ENCODE measurements at places on chromosomes 7 and 10. TPM values are rescaled to one million over a fixed set of nuclear protein-coding genes. Genes with fewer than 3 reads are reported as not detected.
A peak's percentile ranks its signal among the peaks of the same experiment; 100 is the strongest.

DNA sequence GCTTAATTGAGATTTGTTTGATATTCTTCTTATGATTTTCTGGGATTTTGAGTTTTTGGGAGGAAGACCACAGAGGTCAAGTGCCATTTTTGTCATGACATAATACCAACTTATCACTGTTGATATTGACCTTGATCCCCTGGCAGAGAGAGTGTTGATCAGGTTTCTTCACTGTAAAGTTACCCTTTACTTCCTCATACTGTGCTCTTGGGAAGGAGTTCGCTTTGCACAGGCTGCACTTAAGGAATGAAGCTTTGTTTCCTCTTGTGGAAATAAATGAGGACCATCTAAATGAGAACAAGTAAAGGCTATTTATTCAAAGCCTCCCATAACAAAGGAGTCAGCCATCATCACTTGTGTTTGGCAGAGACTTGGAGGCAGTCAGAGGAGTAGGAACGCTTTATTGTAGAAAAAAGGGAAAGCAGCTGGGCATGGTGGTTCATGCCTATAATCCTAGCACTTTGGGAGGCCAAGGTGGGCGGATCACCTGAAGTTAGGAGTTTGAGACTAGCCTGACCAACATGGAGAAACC is 16.1 kb downstream of the ST7 start:
- H3K27ac ChIP-seq: no peak overlapping the region
- H3K27me3 ChIP-seq: no peaks in the 10 kb centered on the region
- no peak for DNase-seq
- peaks cover 17% of the 10 kb centered on the region for H3K4me1 ChIP-seq
- H3K36me3 ChIP-seq: peaks cover 3% of the 10 kb centered on the region

- no peaks in the 10 kb centered on the region for H3K27me3 ChIP-seq
- H3K4me3 ChIP-seq: no peak overlapping the region
- DNase-seq: no peak
- peaks cover 21% of the 10 kb centered on the region for H3K4me1 ChIP-seq
Measured at GRCh38 chr10:119306514-119306951, 99.2 kb downstream of the GRK5 start.

- H3K27ac ChIP-seq: no peak overlapping the region
- no peak for DNase-seq
- no peaks in the 10 kb centered on the region for H3K36me3 ChIP-seq
- no peak overlapping the region for H3K4me3 ChIP-seq
Measured at GRCh38 chr7:42138691-42139090, 98.3 kb downstream of the GLI3 start.

- H3K27me3 ChIP-seq: no peaks in the 10 kb centered on the region
- no peak overlapping the region for H3K4me3 ChIP-seq
- no peaks in the 10 kb centered on the region for H3K36me3 ChIP-seq
- H3K4me1 ChIP-seq: no peaks in the 10 kb centered on the region
- H3K27ac ChIP-seq: no peak overlapping the region
- DNase-seq: no peak
Measured at GRCh38 chr10:86064219-86064618, 302.4 kb downstream of the GRID1 start.

The CACUL1 gene
- total RNA-seq: 52.7 TPM

DNA sequence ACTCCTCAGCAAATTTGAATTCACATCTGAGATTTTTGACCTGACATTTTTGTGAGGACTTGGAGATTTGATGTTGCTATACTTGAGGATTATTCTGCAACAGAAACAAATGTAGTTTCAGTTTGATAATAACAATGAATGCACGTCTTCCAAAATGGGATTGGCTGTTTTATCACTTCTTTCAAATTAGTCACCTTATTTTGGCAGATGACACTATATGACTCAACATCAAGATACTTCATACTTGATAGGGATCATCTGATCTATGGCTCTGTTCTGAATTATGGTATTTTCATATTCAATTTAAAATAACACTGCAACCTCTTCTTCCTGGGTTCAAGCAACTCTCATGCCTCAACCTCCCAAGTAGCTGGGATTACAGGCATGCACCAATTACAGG is 24.2 kb downstream of the ARL5B start:
- H3K27ac ChIP-seq: no peak overlapping the region
- no peaks in the 10 kb centered on the region for H3K4me1 ChIP-seq
- no peak for DNase-seq
- H3K36me3 ChIP-seq: no peaks in the 10 kb centered on the region
- no peak overlapping the region for H3K4me3 ChIP-seq
- no peaks in the 10 kb centered on the region for H3K27me3 ChIP-seq

DNA sequence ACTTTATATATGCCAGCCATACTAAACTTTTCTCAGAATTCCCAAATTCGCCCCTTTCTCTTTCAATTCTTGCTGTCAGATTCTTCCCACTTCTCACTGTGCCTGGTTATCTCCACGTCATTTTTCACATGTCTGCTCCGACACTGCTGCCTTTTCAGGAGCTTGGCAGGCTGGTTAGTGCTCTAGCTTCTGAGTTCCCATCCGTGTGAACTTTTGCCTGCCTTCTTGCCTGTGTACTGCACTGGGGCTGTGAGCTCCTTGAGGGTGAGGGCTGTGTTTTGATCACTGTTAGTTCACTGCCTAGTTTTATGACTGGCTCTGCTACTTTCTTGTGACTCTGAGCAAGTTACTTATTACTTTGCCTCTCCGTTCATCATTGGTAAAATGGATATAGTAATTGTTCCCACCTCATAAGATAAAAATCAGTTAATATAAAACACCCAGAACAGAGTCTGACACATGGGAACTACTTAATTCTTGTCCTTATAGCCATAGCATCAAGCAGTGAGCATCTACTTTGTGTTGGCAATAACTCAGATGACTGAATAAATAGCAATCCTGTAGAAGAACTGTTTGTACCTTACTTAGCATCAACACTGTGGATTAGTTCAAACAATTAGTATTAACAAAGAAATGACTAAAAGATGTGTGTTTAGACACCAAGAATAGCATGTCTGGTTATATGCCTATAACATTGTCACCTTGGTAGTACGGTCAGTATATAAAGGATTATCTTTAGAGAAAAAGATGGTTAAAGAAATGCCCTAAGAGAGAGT is 5.5 kb downstream of the GSTO1 start:
- H3K4me3 ChIP-seq: no peak overlapping the region
- no peaks in the 10 kb centered on the region for H3K27me3 ChIP-seq
- DNase-seq: no peak

DNA sequence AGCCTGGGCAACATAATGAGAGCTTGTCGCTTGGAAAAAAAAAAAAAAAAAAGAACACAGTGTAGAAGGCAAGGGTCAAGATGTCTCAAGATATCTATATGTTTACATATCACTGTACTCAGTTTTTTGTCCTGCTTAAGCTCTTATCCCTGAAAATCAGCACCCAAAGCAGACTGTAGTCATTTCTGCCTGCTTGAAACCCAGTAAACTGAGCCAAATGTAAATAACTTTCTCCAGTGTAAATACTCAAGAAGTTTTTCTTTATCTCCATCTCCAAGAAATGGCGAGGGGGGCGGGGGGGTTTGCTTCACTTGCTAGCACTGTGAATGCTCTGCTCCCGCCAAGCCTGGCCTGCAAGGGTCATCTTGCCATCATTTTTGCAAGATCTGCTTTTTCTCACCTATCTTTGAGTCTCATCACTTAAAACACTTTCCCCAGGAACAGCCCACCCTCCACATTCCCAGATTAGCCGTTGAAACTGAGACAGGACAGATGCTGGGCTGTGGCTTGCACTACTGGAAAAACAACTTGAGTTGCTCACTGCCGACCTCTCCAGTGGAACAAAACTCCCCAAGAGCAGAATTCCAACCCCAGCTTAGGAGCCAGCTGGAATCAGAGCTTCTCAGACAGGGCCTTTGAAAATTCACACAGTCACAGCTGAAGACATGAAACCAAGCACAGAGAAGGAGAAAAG is 54.6 kb downstream of the AFAP1L2 start:
- peaks cover 2% of the 10 kb centered on the region for H3K4me1 ChIP-seq
- DNase-seq: peak; percentile 34
- no peak overlapping the region for H3K4me3 ChIP-seq
- no peaks in the 10 kb centered on the region for H3K36me3 ChIP-seq
- no peak overlapping the region for H3K27ac ChIP-seq

DNA sequence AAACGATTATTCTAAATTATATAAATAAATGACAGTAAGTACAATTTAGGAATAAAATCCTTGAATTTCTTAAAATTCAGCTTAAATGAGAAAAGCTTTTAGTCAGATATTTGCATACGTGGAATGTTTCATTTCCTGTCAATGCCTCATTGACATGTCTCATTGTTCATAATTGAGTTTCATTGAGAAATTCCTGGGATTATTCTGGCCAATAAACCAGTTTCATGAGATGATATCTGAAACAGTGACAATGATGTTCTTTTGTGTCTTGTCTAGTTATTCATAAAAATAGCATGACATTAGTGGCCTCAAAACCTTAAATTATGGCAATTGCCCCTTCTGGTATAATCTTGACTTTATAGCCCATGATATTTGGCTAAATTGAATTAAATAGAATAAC is 95.8 kb downstream of the DKK1 start:
- no peaks in the 10 kb centered on the region for H3K36me3 ChIP-seq
- H3K27me3 ChIP-seq: no peaks in the 10 kb centered on the region
- H3K4me3 ChIP-seq: no peak overlapping the region
- no peak for DNase-seq

DNA sequence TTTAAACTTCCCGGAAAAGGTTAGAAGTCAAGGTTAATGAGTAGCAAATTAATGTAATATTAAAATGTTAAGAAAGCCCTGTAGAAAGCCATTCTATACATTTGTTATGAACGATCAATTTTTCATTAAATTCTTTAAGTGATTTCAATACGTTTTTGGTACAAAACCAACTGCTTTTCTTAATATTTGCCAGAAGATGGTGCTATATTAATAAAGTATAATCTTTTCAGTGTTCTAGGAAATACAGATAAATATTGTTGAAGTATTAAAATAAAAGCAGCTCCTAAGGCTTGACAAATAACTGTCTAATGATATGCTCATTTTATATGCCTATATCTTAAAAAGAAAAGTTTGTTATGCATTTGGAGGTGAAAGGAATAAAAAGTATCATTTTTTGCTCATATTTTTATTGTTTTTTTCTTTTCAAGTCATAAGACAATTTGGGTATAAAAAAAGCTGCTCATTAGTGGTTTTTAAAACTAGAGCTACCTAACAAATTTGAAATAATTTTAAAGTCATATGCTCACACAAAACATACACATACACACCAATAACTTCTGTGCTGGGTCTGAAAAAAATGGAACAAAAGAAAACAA is 130.3 kb upstream of the POT1 start:
- H3K4me1 ChIP-seq: no peaks in the 10 kb centered on the region
- no peak overlapping the region for H3K27ac ChIP-seq
- DNase-seq: peak; percentile 24
- H3K36me3 ChIP-seq: no peaks in the 10 kb centered on the region
- H3K27me3 ChIP-seq: no peaks in the 10 kb centered on the region
- H3K4me3 ChIP-seq: no peak overlapping the region

- peak; percentile 15 for DNase-seq
- peaks cover 18% of the 10 kb centered on the region for H3K4me1 ChIP-seq
- no peak overlapping the region for H3K4me3 ChIP-seq
- no peaks in the 10 kb centered on the region for H3K36me3 ChIP-seq
- no peak overlapping the region for H3K27ac ChIP-seq
Measured at GRCh38 chr7:139734395-139734794, 43.4 kb downstream of the HIPK2 start.

- H3K27me3 ChIP-seq: no peaks in the 10 kb centered on the region
- H3K4me3 ChIP-seq: no peak overlapping the region
- no peaks in the 10 kb centered on the region for H3K36me3 ChIP-seq
- no peak for DNase-seq
Measured at GRCh38 chr10:132850896-132851295, 64.9 kb upstream of the NKX6-2 start.

DNA sequence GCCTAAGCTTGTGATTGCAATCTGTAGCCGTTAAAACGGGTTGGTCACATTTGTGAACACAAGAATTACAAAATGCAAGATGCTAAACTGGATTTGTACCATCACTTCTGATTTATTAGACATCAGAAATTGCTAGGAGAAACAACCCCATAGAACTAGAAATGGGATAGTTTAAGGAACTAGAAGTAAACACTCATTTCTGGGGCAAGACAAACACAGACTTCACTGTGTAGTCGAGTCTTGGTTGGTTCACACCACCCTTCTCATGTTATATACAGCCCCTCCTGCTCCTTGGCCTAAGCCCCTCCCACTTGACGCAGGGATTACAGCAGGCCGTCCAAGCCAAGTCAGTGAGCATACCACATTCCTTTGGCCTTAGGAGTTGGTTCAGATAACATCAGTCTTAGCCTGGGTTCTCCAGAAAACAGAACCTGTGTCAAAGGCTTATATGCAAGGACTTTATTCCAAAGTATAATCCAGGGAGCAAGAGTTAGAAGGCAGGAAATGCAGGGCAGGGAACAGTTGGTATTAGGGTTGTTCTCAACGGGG is 2.0 kb upstream of the NRAP start:
- DNase-seq: peak; percentile 54
- H3K4me1 ChIP-seq: peaks cover 20% of the 10 kb centered on the region
- H3K27ac ChIP-seq: no peak overlapping the region
- H3K4me3 ChIP-seq: no peak overlapping the region

DNA sequence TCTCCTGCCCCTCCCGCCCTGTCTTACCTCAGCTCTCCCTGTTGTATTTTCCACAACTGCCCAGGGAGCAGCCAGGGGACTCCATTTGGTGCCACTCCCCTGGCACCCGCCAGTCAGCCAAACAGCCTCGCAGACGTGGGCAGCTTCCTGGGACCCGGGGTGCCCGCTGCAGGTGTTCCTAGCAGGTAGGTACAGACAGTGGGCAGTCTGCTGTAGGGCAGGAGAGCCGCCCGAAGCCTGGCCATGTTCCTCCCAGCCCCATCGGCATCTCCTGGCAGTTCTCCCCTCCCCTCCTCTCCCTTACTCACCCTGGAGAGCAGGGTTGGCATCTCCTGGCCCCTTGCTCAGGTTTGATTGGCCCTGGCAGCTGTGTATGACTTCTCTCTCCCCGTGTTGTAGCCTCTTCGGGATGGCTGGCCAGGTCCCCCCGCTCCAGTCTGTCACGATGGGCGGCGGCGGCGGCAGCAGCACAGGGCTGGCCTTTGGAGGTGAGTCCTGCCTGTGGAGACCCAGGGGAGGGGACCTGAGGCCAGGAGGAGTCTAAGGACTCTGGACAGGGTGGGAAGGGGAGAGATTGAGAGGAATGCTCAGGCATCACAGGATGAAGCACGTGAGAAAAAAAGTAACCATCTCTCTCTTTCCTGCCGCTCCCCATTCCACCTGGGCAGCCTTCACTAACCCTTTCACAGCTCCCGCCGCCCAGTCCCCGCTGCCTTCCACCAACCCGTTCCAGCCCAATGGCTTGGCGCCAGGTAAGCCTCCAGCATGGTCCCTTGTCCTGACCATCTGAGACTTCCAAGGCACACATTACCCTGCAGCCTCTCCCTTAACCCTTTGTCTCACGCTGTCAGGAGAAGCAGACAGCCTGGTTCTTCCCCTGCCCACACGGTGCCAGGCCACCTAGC is 11.3 kb downstream of the SAP25 start:
- no peaks in the 10 kb centered on the region for H3K27me3 ChIP-seq
- peaks cover 3% of the 10 kb centered on the region for H3K4me1 ChIP-seq
- no peak overlapping the region for H3K4me3 ChIP-seq
- DNase-seq: no peak
- H3K27ac ChIP-seq: no peak overlapping the region

GRCh38 chr10:24783504-24783903 is 59.8 kb upstream of the ARHGAP21 start:
- no peak overlapping the region for H3K27ac ChIP-seq
- no peak overlapping the region for H3K4me3 ChIP-seq
- H3K4me1 ChIP-seq: no peaks in the 10 kb centered on the region
- DNase-seq: no peak
- H3K36me3 ChIP-seq: no peaks in the 10 kb centered on the region

GRCh38 chr10:1256432-1256725 is 200.2 kb downstream of the WDR37 start:
- no peak overlapping the region for H3K27ac ChIP-seq
- no peak overlapping the region for H3K4me3 ChIP-seq
- no peak for DNase-seq
- H3K27me3 ChIP-seq: no peaks in the 10 kb centered on the region
- H3K4me1 ChIP-seq: no peaks in the 10 kb centered on the region
- H3K36me3 ChIP-seq: no peaks in the 10 kb centered on the region

The KCNIP2 gene
- total RNA-seq: 0.81 TPM

Data from SJCRH30 (cell line).